ENCODE measurements at places on chromosomes 13 and 19. TPM values are rescaled to one million over a fixed set of nuclear protein-coding genes. Genes with fewer than 3 reads are reported as not detected.

FBXO27 gene
- total RNA-seq: 0.19 TPM

TRMT1 gene
- total RNA-seq: 43.2 TPM

PRR19 gene
- total RNA-seq: 1.1 TPM

GRCh38 chr13:63449550-63449949, 2033.9 kb upstream of the PCDH20 start:
- no peak for DNase-seq

DNA sequence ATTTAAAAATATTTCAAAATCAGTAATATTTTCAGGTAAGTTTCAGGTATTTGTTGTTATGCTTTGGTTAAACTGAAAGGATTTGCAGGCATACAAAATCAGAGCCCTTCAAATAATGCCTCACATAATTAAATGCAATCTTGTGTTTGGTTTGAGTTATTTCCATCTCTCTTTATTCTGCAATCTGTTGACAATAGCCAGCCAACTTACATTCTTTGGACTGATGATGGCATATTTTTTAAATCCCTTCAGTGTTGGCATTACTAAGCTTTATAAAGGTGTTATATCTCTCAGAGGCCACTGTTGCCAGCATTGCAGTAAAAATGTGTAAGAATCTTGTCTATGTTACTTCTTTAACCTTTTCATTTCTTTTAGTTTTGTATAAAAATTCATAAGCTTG, 257.2 kb upstream of the RFC3 start:
- no peak for DNase-seq

DNA sequence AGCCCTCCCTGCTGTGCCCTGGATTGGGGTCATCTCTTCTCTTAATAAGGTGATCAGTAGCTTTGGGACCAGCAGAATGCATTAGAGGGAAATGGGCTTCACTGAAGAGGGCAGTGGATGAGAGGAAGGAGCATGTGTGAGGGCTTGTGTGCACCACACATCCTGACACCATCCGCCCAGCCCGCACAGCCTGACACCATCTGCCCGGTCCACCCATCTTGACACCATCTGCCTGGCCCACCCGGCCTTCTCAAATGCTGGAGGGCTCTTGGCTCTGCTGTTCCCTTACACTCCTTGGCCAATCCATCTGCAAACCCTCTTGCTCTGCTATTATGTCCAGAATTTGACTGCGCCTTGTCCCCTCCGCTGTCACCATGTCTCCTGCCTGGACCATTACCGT, 41.8 kb downstream of the BICRA start:
- DNase-seq: no peak

All from activated CD8-positive, alpha-beta memory T cell treated with anti-CD3 and anti-CD28 coated beads, Interleukin-2, amount 10 ng/mL, durations not matched to agents 7 days and 5 days (primary cell).